ENCODE measurements at places on chromosomes 1 and 21. TPM values are rescaled to one million over a fixed set of nuclear protein-coding genes. Genes with fewer than 3 reads are reported as not detected.
A peak's percentile ranks its signal among the peaks of the same experiment; 100 is the strongest.

- DNase-seq: no peak
These were observed 192.5 kb downstream of the FOXD2 start for GRCh38 chr1:47630346-47630745.

DNA sequence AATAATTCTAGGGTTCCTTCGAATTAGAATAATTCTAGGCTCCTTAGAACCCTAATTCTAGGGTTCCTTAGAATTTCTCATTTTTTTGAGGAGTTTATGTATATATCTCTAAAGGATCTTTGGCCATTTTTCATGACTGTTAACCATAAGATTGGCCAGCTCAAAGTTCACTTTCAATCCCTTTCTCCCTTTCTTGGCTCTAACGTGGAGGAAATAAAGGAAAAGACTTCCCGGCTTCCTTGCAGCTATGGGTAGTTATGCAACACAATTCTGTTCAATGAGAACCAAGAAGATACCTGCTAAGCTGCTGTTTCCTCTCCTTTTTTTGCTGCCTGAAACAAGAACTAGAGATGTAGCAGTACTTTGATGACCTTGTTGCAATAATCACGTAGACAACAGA is 27.2 kb downstream of the SLC35A3 start:
- no peak for DNase-seq

DNA sequence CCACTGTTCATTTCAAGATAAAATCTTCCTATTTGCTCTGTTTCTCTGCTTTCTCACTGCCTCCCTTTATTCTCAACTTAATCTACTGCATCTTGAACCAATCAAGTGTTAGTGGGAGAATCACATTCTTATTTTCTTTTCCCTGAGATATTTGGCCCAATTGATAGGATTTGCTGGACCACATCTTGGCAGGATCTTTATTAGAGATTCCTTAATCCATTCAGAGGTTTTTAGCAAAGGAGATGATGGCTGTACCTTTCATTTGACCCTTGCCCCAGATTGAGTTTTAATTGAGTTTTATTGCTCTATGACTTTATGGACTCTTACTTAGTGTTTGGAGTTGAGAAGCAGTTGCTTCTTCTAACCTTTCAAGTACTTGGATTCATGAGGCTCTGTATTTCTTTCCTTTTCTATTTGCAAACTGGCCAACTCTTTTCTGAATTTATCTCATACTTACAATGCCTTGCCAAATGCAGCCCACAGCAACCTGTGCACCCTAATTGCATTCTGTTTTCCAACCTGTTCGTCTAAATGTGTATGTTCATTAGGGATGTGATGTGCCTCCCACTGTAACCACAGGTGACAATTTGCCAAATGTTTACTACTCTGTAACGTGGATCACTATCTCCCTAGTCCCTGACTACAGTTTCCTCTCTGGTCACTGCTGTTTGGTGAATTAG is 274.8 kb upstream of the KAZN start:
- no peak for DNase-seq

GRCh38 chr1:68331117-68331865 is 99.0 kb upstream of the WLS start:
- no peak for DNase-seq

- no peak for DNase-seq
These were observed 12.3 kb upstream of the LRRC8D start for GRCh38 chr1:89808441-89809117.

GRCh38 chr1:158037866-158038359 is 44.5 kb downstream of the KIRREL1 start:
- DNase-seq: no peak

GRCh38 chr21:36470294-36470693 is 9.6 kb downstream of the CLDN14 start:
- no peak for DNase-seq

DNA sequence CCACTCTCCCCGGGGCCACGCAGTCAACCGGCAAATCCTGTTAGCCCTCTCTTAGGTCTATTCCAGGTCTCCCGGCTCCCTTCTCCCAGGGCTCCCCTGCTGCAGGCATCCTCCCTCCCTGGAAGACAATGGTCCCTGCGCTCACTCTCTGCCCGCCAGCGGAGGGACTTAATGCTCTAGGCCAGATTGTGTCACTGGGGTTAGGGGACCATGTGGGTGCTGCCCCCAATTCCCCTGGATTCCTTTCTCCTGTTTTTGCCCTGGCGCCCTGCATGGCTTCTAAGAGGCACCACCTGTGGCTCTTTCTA is 8.2 kb downstream of the FAM131C start:
- DNase-seq: no peak

- no peak for DNase-seq
These were observed 16.7 kb downstream of the SHISA4 start for GRCh38 chr1:201905234-201905890.

DNA sequence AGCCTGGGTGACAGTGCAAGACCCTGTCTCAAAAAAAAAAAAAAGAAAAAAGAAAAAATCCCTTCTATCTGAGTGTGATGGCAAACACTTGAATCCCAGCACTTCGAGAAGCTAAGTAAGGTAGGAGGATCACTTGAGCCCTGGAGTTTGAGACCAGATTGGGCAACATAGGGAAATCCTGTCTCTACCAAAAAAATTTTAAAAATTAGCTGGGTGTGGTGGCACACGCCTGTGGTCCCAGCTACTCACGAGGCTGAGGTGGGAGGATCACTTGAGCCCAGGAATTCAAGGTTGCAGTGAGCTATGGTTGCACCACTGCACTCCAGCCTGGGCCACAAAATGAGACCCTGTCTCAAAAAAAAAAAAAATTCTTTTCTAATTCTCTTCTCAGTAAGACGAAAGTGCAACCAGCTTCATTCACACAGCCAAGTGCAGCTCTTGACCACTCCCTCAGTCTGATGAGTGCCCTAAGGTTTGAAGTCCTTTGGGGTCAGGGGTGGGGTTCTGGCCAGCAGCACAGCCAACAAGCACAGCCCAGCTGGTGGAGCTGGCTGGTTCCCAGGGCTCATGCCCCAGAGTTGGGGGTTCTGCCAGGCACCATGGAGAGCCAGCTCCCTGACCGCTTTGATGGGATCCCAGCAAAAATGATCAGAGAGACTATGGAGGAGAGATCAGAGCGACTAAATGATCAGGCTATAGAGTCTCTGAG is 8.0 kb downstream of the SLC2A5 start:
- no peak for DNase-seq

GRCh38 chr21:24577301-24577700 is 1030.0 kb downstream of the MRPL39 start:
- no peak for DNase-seq

DNA sequence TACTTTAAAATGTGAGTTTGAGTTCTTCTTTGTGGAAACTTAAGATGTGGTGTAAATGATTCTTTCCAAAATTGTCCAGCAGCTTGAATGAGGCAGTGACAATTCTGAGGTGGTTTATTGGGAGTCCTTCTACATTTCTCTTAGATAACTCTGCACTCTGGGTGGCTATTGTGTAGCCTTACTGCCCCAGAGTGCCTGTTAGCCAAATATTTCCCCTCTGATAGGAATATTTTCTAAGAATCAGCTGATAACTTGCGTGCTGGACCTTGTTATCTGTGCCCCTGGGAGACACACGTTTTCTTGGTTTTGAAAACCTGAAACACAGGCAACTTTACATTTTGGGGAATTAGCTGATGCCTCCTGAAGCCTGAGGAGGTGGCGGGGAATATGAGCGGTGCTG is 91.6 kb downstream of the CD247 start:
- no peak for DNase-seq

GRCh38 chr1:53739109-53739681 is at the start of gene GLIS1:
Gene GLIS1 (minus strand): TSS chr1:53739164. CDS start chr1:53738064, 1,100 bp downstream.
- DNase-seq: peak; percentile 76

DNA sequence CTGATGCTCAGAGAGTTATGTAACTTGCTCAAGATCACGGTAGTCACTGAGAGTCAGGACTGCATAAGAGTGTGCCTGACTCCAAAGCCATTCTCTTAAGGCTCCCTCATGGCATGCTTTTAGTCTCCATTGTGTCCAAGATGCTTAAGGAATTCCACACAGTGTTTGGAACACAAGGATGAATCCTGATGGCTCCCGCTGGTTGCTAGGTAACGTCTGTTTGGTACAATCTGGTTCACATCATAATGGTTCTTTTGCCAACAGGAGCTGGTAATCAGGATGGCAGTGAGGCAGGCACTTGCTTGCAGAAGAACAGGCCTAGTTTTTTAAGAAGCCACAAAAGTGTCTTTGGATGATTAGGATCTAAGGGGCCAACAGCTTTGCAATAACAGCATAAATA is 436.5 kb upstream of the DAB1 start:
- no peak for DNase-seq

DNA sequence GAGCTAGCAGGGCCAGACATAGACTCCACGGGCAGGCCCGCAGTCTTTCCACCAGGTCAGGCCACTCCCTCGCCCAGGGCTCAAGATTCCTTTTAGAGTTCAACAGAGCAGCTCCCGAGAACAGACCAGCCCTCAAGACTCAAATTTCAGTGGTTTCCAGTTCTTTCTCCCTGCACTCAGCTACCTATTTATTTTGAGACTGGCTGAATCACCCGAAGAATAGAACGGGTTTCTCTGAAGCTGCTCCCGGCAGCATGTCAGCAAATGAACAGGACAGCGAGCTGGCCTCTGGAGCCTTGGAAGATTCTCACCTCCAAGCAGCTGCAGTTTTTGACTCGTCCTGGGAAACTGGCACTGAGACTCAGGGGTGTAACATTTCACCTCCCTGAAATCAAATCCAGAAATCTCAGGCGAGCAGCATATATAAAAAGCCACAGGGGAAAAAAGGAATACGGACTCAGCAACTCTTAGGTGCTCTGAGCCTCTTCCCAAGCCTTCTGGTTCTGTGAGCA is 177.9 kb downstream of the CLIC6 start:
- DNase-seq: no peak

DNA sequence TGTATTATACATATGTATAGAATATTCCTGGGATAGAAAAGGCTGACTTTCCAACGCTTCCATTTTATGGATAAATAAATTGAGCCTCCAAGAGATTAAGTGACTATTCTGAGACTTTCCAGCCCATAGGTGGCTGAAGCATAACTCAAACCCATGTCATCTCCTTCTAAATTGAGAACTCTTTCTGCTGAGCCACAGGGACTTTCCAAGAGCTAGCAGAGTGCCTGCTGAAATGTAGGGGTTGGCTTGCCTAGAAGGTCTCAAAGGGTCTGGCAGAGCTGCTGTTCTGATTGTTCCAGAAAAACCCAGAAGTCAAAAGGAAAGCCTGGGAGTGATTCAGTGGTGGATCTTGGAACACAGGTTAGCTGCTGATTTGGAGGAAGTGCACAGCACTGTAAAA is 146.4 kb upstream of the BEND5 start:
- no peak for DNase-seq

DNA sequence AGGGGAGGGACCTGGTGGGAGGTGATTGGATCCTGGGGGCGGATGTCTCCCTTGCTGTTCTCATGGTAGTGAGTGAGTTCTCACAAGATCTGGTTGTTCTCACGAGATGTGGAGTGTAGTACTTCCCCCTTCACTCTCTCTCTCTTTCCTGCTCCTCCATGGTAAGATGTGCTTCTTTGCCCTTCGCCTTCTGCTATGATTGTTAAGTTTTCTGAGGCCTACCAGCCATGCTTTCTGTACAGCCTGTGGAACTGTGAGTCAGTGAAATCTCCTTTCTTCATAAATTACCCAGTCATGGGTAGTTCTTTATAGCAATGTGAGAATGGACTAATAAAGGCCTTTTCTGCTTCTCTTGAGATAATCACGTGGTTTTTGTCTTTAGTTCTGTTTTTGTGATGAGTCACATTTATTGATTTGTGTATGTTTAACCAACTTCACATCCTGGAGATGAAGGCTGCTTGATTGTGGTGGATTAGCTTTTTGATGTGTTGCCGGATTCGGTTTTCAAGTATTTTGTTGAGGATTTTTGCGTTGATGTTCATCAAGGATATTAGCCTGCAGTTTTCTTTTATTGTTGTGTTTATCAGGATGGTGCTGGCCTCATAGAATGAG is 45.5 kb downstream of the RABGAP1L start:
- no peak for DNase-seq

GRCh38 chr1:104648269-104648691 is 898.6 kb downstream of the AMY1C start:
- no peak for DNase-seq

GRCh38 chr1:200866116-200866515 is 6.7 kb upstream of the GPR25 start:
- no peak for DNase-seq

DNA sequence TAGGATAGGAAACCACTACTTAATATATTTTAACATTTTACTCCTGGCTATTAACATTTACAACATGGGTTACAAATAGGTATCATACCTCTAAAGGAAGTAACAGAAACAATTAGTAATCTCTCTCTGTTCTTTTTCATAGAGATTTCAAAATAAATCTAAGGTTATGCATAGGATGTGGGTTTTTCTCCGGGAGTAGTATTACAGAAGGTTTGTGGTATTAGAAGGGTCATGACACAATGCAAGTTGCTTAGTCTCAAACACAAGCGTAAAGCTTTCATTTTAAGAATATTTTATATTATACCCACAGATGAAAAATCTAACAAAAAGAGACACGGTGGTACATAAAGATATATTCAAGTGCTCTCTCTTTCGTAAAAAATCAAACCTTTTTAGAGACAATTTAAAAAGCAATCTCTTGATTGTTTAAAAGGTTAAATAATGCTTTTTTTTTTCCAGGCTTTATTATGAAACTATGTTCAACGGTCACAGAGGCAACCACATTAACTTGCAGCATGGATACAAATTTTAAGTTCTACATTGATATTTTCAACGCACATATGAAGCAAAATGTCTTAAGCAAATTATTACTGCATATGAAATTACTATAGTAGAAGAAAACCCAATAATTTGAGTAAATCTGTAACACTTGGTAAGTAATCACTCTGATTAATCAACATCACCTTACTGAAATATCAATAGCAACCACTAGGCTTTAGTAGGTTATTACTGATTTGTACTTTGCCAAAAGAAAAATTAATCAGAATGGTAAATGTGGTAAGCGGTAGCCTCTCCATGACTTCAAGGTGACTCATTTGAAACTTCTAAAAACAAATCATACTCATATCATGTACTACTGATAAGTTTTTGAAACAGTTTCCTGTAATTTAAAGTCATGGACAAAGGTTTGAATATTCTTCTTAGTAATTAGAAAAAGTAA is 97.4 kb upstream of the GFI1 start:
- DNase-seq: no peak

- DNase-seq: no peak
These were observed 16.1 kb downstream of the IL6R start for GRCh38 chr1:154420961-154421924.

- no peak for DNase-seq
These were observed 538.8 kb downstream of the MATN1 start for GRCh38 chr1:30184393-30185141.

DNA sequence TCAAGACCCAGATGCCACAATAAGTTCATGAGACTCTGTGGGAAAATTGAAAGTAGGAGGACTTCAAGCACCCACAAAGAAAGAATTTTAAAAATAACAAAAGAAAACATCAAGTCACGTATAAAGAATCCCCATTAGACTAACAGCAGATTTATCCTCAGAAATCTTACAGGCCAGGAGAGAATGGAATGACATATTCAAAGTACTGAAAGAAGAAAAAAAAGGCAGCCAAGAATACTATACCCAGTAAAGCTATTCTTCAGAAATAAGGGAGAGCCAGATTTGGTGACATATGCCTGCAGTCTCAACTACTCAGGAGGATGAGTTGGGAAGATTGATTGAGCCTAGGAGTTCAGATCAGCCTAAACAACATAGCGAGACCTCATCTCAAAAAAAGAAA is 84.3 kb upstream of the CD53 start:
- no peak for DNase-seq

GRCh38 chr1:5990913-5991312 is 1.3 kb downstream of the NPHP4 start:
- no peak for DNase-seq

The MARK1 gene
- 13.6 TPM for polyA plus RNA-seq

The FOXO6 gene
- polyA plus RNA-seq: 1.6 TPM

The LRRC38 gene
- polyA plus RNA-seq: not detected

The KCNT2 gene
- polyA plus RNA-seq: 12.7 TPM

The CITED4 gene
- polyA plus RNA-seq: 4.4 TPM

The S100A7 gene
- 0.96 TPM for polyA plus RNA-seq

The LDLRAD1 gene
- not detected for polyA plus RNA-seq

The PLA2G2D gene
- polyA plus RNA-seq: not detected

Data from right renal pelvis (tissue), 4 donors.